ENCODE measurements at places on chromosomes 1 and 21.

GRCh38 chr1:161531986-161532643, 7.8 kb downstream of the HSPA6 start:
- DNase-seq, result no peak

DNA sequence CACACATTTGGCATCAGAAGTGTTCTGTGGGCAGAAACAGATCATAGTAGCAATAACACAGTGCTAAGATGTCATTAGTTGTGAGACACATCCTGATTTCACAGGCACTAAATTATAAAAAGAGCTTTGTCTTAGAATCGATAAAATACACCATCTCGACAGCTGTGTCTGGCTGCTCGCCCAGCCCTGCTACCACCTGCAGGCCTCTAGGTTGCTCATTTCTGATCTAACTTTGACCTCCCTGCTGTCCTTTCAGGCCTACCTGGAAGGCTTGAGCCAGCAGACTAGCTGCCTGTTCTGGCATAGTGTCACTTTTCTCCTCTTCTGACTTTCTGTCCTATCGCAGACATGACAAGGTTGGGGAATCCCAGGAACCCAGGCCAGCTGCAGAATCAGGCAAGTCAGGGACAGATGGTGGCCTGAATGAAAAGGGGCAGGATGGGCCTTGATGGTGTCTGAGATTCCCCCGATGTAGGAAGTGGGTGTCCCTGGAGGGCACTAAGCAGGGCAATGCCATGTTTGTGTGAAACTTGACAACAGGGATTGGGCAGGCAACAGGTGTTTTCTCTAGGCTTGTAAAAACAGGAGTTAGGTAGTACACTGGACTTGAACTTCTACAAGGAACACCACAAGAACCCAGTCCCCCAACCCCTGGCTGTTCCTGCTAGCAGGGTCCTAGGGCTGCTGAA, 66.6 kb upstream of the RHOU start:
- no peak for DNase-seq

DNA sequence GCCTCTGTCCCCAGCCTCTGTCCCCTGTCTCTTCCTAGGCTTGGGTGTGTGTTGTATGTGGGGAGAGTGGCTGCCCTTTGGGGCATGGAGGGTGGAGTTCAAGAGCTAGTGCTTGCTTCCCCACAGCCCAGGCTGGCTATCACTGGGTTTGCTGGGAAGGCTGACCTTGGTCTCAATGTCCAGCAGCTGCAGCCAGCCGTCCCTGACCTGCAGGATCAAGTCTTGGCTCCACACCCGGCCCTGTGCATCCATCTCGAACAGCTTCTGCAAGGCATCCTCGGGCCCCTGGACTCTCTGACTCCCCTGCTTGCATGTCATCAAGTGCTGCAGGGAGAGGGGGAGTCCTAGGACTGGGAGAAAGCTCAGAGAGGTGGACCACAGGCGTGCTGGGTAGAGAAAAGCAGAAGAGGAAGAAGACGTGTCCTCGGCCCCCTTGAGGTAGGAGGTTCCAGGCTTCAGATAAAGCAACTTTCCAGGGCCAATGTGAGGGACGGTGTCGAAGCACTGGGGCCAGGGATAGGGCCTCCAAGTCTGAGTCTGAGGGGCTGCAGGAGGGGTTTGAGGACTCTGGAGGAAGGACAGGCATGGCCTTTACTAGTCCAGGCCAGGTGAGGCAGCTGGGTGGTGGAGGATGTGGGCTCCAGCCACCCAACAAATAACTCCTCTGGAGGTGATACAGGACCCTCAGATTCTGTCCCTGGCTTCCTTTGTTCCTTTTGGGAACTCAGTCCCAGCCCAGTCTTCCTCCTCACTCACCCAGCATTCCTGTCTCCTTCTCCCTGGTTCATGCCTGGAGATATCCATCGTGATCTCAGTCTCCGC, 4.0 kb downstream of the EPS8L3 start:
- no peak for DNase-seq

DNA sequence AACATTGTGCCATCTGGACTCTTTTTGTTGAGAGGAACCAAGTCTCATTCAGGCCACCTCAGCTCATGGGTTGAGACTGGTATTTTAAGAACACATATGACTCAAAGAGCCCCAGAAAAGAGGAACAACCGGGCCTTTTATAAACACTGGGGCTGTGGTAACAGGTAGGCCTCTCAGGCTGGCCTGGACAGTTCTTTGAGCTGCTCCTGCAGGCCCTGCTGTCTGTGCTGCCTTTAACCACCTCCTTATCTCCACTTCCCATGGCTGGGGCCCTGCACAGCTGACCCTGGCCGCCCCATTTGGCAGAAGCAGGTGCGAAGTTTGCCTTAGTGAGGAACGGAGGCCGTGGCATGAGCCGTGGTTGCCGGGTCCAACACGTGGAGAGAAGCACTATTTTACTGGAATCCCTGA, 163.3 kb downstream of the RHOU start:
- DNase-seq, result no peak

DNA sequence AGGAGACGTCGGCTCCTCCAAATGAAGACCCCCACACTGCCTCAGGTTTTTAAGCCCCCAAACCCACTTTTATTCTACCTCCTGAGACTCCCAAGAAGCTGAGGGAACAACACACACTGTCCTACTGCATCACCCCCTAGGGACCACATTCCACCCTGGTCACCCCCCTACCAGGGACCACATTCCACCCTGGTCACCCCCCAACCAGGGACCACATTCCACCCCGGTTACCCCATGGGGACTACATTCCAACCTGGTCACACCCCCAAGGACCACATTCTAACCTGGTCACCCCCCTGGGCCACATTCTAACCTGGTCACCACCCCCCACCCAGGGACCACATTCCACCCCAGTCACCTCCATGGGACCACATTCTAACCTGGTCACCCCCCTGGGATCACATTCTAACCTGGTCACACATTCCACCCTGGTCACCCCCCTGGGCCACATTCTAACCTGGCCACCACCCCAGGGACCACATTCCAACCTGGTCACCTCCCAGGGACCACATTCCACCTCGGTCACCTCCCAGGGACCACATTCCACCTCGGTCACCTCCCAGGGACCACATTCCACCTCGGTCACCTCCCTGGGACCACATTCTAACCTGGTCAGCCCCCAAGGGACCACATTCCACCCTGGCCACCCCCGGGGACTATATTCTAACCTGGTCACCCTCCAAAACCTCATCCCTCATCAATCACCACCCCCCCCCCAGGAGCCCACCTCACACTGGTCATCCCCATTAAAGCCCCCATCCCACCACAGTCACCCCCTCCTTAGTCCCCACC, 587.6 kb downstream of the NPHP4 start:
- DNase-seq, result no peak

DNA sequence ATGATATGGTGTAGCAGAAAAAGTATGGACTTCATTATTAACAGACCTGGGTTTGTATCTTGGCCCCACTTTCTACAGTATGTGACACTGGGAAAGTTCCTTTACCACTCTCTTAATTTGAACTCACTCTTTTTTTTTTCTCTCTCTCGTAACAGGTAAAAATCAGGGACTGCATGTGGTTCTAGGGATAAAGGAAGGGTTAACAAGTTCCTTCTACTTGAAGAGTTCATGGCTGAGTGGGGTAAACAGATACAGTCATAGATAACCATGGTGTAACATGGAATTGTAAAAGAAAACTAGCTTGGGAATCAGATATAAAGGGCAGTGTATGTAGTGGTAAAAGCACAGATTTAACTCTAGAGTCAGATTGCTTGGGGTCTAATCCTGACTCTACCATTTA, 21.2 kb downstream of the ZYG11B start:
- no peak for DNase-seq

DNA sequence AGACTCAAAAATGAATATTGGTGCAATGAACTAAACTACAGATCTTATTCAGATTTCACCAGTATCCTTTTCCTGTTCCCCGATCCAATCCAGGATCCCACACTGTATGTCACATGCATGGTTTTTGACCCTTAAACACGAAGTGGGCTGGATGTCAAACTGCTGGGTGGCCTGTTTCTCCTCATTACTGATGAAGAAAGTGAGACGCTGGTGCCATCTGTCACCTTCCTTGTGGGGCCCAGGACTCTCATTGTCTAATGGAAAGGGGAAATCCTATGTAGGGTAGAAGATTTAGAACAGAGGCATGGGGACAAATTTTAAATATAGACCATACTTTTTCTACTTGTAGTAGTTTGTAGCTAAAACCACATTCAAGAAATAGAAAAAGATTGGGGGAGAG, 56.2 kb downstream of the DISC1 start:
- DNase-seq, result no peak

- peak; percentile 69 for DNase-seq
Observed at GRCh38 chr1:210232511-210233215, at the start of gene SERTAD4. Gene SERTAD4, plus strand, starts transcription at chr1:210232796. Its CDS starts 5,165 bp downstream, at chr1:210237961.

- DNase-seq, result no peak
Observed at GRCh38 chr1:245201201-245201600, 46.4 kb downstream of the KIF26B start.

Measured in epithelial cell of prostate (primary cell).